ENCODE measurements at places on chromosomes 3 and 15.

DNA sequence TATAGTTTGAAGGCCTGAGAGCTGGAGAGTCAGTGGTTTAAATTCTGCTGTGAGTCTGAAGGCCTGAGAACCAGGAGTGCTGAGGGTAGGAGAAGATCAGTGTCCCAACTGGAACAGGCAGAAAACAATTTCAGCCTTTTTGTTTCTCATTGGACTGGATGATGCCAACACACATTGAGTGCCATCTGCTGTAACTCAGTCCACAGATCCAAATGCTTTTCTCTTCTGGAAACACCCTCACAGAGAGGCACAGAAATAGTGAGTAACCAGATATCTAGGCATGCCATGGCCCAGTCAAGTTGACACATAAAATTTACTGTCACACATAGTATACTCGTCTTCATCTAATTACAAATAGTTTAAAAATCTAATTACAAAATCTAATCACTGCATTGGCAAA, 100.8 kb downstream of the NEO1 start:
- no peak for DNase-seq

GRCh38 chr3:9781551-9781950, 10.7 kb downstream of the TADA3 start:
- no peak for DNase-seq

DNA sequence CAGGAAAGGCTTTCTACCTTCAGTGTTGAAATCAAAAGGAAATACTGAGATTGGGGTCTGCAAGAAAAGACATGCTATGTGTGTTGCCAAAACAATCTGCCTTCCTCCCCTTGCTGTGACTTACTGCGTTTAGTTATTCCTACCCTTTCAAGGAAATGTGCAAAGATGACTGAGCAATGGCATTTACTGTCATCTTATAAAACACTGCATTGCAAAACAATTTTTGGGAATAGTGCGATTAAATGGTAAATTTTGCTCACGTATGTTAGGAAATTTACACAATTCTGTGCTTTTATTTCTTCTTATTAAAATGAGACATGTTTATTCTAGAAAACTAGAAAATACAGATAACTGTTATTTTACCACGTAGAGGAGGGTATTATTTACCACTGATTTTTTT, 45.8 kb downstream of the PDE8A start:
- no peak for DNase-seq

- no peak for DNase-seq
These were observed 475 bp upstream of the SPINT1 start for GRCh38 chr15:40843261-40843884.

GRCh38 chr3:191328962-191329653, at the start of gene CCDC50:
TSS of gene CCDC50 (plus strand) at chr3:191329394. CDS start at chr3:191329675, 281 bp downstream.
- peak; percentile 85 for DNase-seq

DNA sequence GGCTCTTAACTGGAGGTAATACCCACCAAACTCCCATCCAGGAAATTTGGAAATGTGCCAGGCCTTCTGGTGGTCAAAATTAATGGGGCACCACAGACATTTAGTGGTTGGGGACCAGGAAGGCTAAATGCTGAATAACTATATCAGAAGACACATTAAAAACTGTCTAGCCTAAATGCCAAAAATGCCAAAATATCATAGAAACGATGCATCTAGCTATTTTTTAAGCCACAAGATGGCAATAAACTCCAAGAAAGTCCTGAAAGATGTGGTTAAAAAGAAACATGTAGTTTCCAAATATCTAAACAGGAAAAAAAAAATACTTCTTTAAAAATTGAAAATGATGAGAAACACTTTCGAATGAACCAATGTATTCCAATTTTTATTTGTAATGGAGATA, 19.9 kb downstream of the CCDC14 start:
- peak; percentile 18 for DNase-seq

Measured in M059J (cell line).